GM12865 (cell line): ENCODE measurements at places on chromosomes 16 and 17.

- no peak for DNase-seq
Observed at GRCh38 chr16:28118637-28119036, 55.1 kb upstream of the GSG1L start.

DNA sequence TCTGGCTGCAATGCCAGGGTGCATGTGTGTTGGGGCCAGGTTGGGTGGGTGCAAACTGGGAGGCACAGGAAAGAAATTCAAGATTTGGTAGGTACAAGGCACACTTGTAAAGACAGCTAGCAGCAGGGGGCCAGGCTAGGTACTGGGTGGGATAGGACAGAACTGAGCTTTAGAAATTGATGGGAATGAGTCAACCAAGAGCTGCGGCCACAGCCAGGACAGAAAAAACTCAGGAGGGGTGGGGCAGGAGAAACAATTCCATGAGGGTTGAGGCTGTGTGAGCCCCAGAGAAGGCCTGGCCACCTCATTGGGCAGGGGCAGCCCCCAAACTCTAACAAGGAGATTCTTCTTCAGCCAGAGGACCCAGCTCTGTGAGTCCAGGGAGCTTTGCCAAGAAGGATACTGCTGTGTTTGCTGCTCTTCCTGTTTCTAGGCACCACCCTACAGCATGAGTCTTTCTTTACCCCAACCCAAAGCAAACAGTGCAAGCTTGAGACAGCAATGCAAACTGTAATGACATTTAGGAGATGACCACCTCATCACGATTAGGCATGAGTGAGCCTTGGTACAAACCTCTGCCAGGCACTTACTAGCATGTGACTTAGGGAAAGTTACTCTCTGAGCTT lies 21.3 kb upstream of the CCDC182 start:
- no peak for DNase-seq

DNA sequence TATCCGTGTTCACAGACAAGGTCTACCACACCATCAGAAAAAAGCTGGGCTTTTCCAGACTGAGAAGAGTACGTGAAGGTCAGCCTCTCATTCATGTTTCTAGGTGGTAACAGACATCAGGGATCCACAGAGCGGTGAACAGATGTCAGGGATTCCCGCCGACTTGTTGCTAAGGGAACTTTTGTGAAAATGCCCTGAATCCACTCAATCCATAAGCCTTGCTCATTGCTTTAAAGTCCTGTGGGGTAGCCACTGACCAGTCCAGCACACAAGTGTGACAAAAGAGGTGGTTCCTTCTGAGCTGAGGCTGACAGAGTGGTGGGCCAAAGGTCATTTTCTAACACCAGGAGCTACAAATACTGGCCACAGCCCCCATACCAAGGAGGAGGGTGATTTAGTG lies 5.9 kb downstream of the GAS7 start:
- DNase-seq, result no peak

DNA sequence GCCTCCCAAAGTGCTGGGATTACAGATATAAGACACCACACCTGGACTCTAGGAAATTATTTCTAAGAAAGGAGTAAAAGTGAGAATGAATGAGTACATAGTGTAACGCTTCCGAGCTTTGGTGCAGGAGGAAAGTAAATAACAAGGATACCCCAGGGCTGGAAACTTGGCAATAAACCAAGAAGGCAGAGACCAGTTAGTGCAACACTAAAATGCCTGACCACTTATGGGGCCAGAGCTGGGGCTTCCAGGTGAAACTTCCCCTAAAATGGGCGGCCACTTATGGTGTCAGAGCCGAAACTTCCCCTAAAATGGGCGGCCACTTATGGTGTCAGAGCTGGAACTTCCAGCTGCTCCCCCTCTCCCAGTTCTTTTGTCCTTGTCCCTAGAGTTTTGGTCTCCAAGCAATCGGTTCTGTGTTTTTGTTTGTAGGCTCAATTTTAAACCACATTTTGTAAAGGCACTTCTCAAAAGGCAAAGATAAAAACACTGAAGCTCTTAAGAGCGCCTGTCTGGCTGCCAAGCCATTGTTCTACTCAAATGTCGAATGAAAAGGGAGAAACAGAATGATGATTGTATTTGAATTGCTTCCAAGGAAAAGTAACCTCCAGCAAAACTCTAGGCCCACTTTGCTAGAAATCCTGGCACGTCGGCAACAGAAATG lies 63.9 kb downstream of the NXN start:
- DNase-seq, result no peak

DNA sequence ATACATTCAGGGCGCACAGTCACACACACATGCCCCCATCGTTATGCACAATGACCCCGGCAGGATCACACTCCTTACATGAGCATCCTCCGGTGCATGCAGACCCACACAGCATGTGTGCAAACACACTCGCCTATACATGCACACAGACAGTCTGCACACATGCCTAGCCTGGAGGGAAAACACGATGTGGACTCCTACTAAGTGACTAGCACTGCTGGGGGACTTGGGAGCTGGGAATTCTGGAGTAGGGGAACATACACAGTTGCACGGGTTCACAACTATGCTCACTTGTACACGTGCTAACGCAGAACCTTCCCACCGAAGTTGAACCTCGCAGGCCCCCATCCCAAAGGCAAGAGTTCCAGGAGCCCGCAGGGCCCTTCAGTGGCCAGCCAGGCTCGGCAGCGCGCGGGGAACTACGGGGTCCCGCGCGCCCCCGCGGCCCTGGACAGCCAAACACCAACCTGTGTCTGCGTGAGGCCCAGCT lies 2.0 kb downstream of the DLX3 start:
- DNase-seq, result no peak

GRCh38 chr17:39054111-39054645 lies 87.0 kb upstream of the FBXO47 start:
- no peak for DNase-seq
